ENCODE measurements at places on chromosomes 6 and 20. TPM values are rescaled to one million over a fixed set of nuclear protein-coding genes. Genes with fewer than 3 reads are reported as not detected.

GRCh38 chr20:8431538-8432434, 299.7 kb downstream of the PLCB1 start:
- no peak for DNase-seq
- H3K4me1 ChIP-seq = no peaks in the 10 kb centered on the region
- H3K27me3 ChIP-seq = no peaks in the 10 kb centered on the region
- H3K27ac ChIP-seq = no peak overlapping the region
- H3K4me3 ChIP-seq = no peak overlapping the region

DNA sequence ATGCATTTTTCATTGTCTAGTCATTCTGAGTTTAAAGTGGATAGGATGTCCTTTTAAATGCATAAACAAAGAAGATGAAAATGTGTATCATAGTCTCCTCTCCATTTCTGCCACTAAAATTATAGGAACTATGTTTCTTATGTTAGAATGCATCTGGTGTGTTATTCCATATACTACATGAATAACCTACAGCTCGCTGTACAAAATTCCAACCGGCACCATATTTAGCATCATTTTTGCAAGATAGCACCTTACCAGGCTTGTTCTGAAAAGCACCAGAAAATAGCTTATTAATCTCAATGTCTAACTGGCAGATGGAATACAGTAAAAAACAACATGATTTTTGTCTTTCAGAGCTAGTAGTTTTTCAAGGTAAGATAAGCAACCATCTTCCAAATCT, 241.5 kb downstream of the SLC35F1 start:
- no peak for DNase-seq
- no peaks in the 10 kb centered on the region for H3K27me3 ChIP-seq
- H3K27ac ChIP-seq = no peak overlapping the region
- no peaks in the 10 kb centered on the region for H3K4me1 ChIP-seq
- H3K4me3 ChIP-seq = no peak overlapping the region
- no peaks in the 10 kb centered on the region for H3K36me3 ChIP-seq

DNA sequence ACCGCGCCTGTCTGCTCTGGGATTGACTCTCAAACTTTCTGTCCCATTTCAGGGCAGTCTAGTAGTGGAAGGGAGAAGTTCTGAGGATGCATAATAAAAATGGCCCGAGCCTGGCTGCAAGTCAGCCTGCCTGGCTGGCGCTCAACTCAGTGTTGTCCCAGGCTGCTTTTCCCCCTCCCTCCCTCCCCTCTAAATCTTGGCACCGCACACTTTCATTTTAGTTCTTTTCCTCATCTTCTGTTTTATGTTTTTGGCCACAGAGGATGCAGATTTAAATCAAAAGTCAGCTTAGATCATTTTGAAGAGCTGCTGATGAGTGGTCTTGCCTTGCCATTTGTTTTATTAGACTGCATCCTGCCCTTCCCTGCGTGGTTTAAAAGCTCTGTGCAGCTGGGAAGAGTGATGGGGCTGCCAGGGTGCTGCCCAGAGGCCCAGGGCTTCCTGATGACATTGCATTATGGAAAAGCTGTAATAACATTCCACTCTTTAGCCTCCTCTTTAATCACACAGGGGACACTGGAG, 6.5 kb upstream of the UQCC2 start:
- peaks cover 30% of the 10 kb centered on the region for H3K27me3 ChIP-seq
- H3K36me3 ChIP-seq = no peaks in the 10 kb centered on the region
- no peaks in the 10 kb centered on the region for H3K4me1 ChIP-seq
- DNase-seq = no peak

Gene CAGE1
- 0.30 TPM for total RNA-seq

Gene GABBR1
- 66.3 TPM for total RNA-seq

Gene TAP2
- total RNA-seq = 121 TPM

All from astrocyte (in vitro differentiated cells and primary cell).